Bone marrow (tissue), 2 donors: ENCODE measurements at places on chromosomes 3 and 15.

- DNase-seq: no peak
Observed at GRCh38 chr15:82178061-82178460, 84.5 kb downstream of the EFL1 start.

DNA sequence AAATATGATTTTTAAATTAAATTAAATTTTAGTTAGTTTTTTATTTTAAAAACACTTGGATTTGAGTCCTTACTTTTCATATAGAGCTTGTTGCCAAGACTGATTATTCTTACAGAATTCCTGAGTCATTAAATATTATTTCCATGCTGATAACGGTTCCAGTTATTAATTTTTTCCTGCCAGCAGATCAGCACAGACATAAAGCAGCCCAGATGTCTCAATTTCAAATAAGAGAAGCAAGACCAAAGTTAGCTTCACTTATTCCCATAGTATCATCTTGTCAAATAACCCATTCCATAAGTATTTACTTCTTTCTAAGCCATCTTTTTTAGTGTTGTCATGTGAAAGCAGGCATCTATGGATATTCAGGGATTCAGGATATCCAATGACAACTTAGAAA, 75.3 kb downstream of the SSR3 start:
- no peak for DNase-seq

DNA sequence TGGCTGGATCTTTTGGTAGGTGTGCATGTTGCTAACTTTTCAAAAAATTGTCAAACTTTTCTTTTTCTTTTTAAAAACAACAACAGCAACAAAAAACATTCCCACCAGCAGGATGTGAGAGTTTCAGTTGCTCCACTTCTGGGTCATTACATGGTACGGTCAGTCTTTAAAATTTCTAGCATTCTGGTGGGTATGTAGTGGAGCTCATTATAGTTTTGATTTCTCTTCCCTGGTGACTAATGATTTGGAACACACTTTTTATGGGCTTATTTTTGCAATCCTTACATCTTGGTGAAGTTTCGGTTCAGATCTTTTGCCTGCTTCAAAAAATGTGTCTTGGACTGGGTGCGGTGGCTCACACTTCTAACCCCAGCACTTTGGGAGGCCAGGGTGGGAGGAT, 19.3 kb downstream of the ATP1B3 start:
- no peak for DNase-seq

DNA sequence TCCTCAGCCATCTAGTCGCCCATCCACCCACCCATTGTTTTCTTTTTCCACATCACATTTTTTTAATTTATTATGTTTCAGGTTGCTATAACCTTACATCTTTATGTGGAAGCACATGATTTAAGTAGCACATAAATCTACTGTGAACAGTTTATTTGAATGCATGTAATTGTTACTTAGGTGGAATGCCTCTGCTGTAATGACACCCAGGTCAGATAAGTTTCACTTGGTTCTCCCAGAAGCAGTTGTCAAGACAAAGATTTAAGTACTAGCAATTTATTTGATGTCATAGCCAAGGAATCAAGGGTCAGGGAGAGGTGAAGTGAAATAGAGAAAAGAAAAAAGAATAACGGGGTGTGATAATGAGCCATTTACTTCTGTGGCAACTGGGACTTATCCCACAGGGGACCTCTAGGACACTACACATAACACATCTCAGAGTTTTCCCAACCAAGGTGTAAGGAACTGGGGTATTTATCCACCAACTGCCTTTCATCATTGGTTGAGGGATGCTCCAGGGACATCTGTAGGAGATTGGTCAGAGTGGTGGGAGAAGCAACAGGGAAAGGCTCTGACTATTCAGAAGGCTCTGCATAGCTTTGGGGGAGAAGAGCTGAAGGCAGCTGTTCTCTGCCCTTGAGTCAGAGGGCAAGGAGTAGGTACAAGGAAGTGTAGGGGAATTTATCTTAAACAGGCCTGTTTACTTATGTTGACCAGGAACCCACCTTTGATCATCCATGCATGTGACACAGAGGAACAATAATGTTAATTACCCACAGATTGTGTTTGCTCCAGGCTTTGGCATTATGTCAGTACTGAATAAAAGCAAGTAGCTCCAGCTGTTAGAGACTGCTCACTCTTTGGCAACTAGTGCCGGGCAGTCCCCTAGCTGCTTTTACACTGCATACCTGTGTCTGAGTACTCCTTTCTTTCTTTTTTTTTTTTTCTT, 94.8 kb downstream of the CD200R1L start:
- DNase-seq: no peak

DNA sequence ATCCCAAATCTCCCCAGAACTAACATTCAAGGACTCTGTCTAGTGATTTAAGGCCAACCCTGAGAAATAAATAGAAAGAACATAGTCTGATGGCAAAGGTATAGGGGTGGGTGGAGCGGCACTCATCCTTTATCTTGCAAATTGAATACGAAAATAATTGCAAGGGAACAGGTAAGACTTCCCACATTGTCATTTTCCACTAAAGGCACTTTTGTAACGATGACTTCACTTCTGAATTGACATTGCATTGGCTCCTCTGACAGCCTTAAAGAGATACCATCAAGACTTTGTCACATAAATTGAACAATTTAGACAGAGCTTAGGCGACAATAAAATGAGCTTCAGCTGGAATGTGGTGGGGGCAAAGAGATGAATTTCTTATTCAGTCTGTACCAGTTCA, 75.3 kb upstream of the PLCL2 start:
- no peak for DNase-seq

- no peak for DNase-seq
Observed at GRCh38 chr15:91345736-91346135, 245.7 kb downstream of the SV2B start.

DNA sequence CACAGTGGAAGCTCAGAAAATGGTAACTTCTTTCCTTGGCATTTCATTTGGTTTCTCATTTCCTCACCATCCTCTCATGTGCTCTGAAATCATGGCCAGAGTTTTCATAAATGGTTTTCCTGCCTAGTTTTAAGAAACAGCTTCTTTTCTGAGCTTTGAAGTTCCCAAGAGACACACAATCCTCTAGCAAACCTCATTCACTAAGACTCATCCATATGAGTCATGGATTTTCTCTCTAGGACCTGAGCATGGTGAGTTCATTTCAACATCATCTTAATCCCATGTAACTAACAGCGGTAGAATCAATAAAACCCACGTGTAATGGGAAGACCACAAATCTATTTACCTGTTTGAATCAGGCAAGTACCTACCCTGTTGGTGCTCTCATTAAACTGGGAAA, 274.5 kb upstream of the LRTM1 start:
- DNase-seq: no peak

- DNase-seq: no peak
Observed at GRCh38 chr3:184384342-184384741, 4.5 kb downstream of the CHRD start.

GRCh38 chr3:189322339-189322738, 150.6 kb downstream of the TPRG1 start:
- DNase-seq: no peak

- DNase-seq: no peak
Observed at GRCh38 chr3:124779751-124780191, 49.5 kb downstream of the UMPS start.

GRCh38 chr3:163916596-163917560, 1161.4 kb downstream of the SI start:
- no peak for DNase-seq

DNA sequence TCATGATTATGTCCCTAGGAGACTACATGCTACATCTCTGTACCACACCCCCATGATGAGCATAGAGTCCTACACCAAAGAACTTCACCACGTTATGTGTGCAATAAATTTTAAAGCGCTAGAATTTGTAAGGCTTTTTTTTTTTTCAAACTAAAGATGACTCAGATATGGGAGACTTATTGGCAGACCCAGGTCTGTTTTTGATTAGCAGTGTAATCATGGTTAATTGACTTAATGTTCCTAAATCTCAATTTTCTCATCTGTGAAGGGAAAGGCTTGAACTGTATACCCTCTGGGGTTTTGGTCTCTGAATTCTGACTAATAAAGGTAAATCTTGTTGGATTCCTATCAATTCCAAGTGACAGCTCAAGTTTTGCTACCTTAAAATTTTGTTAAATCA, 26.4 kb downstream of the ABI3BP start:
- DNase-seq: no peak

GRCh38 chr3:102205647-102206046, 229.2 kb upstream of the ZPLD1 start:
- DNase-seq: no peak

GRCh38 chr15:66707310-66708082, 5.5 kb downstream of the SMAD6 start:
- no peak for DNase-seq

DNA sequence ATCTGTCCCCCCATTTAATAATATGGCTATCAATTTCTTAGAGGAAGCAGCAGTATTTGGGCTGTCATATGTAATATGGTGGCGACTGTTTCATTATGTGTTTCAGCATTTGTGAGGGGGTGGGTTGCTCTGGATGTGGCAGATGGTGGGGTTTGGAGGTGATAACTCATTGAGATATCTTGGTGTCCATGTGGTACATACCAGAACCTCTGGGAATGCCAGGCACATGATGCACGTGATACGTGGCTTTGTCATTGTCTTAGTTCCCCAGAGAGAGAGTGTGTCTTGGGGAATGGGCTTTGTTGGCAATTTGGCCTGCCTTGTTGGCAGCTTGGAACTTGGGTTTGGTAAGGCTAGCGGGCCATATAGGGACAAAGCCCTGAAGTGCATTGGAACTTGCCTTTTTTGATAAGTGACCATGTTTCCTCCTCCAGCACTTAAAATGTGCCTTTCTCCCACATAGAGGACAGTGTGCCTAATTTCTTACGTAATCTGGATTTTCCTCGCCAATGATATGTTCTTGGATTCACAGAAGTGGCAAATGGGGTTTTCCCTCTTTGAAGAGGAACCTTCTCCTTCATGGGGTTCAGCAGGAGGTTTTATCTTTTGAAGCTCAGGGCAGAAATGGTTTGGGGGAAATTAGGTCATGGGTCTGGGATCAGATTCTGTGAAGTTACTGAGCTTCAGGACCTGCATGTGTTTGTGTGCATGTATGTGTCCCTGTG, 79.5 kb downstream of the DNASE1L3 start:
- DNase-seq: no peak

DNA sequence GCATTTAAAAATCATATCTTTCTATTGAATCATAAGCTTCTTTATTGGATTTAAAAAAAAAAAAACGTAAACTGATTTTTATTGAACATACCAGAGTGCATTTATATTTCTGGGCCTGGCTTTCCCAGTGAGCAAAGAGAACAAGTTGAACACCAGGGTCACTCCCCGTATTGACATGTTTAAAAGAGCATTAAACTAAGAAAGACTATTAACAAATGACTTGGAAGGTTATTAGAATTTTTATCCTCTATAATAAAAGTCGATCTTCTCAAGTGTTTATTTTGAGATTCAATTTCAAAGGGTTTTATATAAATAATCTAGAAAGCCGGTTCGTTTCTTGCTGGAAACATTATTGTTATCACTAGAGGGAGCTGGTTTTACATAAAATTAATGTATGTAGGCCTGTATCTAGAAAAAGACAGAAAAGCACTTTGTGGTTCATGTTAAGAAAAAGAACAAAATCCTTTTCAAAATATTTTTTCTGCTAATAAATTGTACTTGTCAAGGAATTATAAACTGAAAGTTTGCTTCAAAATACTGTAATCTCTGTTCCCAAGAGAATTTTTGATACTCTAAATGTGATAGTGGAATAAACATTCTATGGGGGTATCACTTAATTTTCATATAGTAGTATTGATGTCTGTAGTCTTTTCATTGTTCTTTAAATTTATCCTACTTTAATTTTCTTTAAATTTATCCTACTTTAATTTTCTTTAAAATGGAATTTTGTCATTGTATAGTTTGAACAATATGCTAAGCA, 321.8 kb upstream of the MME start:
- DNase-seq: peak; percentile 24

- no peak for DNase-seq
Observed at GRCh38 chr15:45155739-45156138, 25.9 kb downstream of the DUOX1 start.

- DNase-seq: no peak
Observed at GRCh38 chr3:107657971-107658370, 135.2 kb downstream of the BBX start.

DNA sequence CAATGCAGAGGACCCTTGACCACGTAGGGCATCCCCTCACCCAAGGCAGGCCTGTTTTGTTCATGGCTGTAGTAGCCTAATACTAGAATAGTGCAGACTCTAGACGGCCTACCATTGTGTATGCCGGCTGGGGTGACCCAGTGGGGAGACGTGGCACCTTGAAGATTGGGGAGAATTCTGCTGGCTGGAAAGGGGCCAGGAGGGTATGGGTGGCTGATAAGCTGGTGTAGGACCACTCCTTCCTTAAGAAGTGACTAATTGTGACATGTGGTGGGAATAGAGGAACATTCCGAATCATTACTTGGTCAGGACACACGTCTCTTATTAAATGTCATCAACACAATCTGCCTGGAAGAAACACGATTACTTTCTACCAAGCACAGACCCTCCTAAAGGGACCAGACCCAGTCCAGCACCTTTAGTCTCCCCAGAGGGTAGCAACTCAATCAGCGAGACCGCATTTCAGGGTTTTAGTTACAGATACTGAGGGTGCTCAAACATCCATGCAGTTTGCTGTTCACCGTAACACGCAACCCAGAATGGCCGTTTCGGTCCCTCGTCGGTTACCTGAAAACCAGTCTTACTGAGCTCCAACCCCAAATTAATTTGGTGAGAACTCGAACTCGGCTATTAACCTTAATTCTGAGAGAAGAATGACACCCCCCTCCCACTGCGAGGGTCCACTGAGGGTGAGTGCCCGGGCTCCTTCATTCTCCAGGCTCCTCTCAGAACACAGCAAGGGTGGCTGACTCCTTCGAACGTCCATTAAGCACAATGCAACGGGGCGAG, 1.6 kb upstream of the KLF13 start:
- DNase-seq: no peak

GRCh38 chr15:25933456-25934158, 70.5 kb upstream of the ATP10A start:
- DNase-seq: peak; percentile 70

GRCh38 chr3:197354568-197355001, 56.2 kb upstream of the DLG1 start:
- DNase-seq: no peak

- no peak for DNase-seq
Observed at GRCh38 chr3:189806171-189806951, 175.2 kb downstream of the TP63 start.

DNA sequence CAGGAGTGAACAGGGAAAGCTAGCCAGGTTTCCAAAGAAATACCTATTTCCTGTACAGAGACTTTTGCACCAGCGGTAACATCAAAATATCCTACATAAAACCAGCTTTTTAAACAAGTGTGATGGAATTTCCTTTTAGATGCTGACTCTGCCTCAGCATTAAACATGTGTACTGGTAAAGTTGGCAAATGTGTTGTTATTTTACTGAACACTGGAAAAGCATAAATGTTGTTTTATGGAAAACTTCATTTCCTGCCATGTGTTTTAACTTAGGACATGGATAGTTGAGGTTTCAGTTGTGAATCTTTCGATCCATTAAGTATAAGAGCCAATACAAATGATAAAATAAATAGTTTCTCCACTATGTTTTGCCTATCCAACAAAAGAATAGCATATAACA, 15.7 kb downstream of the OXNAD1 start:
- DNase-seq: no peak

GRCh38 chr3:48219543-48219942, 3.8 kb upstream of the CAMP start:
- DNase-seq: no peak

GRCh38 chr3:144544871-144545270, 573.2 kb downstream of the DIPK2A start:
- DNase-seq: no peak

GRCh38 chr3:153599685-153600084, 437.7 kb downstream of the RAP2B start:
- DNase-seq: no peak
